Mesendoderm (in vitro differentiated cells): ENCODE measurements at places on chromosomes 4 and X.

- peak; percentile 68 for DNase-seq
These were observed 438.1 kb downstream of the INPP4B start for GRCh38 chr4:142408003-142408441.

DNA sequence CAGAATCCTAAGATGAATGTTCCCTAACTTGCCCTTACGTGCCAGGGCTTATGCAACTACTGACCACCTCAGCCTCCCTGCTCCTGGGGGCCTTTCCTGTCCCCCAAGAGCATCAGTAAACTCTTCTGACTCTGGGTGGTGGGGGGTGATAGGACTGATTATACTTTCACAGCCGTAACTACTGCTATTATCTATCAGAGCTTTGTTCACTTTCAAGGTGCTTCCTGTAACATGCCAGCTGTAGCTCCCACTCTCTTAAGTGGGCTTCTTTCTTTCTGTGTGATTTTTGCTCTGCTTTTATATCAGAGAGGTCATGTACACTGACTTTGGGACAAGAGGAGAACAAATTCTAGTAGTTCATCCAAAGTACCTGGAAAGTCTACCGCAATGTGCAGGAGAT, 25.3 kb downstream of the SPINK2 start:
- DNase-seq = no peak

DNA sequence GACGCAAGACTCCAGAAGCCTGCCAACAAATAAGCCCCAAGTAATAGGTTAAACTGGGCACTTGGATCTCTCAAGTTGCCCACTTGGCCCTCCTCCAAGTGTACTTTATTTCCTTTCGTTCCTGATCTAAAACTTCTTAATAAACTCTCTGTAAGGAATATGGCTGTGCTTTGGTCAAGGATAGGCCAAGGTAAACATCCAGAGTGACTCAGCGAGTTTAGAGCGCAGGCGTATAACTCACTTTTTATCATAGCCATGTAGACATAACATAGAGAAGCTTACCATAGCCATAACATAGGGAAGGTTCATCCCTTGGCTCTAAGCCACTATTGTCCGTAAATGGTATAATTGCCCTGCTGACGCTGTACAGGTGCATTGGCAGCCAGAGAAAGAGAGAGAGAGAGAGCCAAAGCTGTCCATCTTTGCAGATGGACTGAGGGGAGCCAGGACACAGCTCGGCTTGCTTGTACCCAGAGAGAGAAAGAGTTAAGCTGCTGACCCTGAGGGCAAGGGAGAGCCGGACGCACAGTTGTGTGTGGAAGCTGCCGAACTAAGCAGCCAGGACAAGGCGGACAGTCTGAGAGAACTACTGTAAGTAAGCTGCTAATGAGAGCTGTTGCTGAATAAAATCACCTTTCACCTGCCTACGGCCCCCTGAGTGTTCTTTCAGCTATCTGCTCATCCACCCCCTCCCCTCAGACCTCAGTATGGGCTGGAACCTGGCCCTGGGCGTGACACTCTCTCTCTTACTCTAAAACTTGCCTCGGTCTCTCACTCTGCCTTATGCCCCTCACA, 1.8 kb downstream of the TLR1 start:
- DNase-seq = peak; percentile 33

DNA sequence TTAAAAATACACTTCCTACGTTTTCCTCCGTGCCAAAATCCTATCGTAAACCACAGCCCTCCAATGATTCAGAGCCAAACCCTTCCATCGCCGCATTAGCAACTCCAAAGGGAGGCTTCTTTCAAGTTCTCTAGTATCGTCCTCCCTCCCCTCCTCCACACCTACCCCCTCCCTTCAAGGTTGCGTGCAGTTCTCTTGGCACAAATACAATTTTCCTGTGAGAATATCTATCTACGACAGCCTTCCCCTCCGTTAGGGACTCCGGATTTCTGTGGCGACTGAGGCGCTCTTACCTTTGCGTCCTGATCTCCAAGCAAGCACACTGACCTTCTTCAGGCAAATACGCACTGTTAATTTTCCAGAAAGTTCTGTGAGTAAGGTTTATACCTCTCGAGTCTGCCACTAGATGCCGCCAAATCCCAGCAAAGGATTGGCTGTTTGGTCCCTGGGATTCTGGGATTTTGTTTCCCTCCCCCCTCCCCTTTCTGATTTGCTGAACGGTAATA, 1.2 kb upstream of the MORF4L2 start:
- DNase-seq = peak; percentile 88

- DNase-seq = peak; percentile 79
These were observed 3.1 kb downstream of the ZNF827 start for GRCh38 chr4:145935253-145936141.

GRCh38 chr4:157035471-157035870, 40.5 kb upstream of the GLRB start:
- DNase-seq = no peak

GRCh38 chr4:156636381-156636780, 335.2 kb downstream of the PDGFC start:
- DNase-seq = peak; percentile 1

GRCh38 chr4:75513526-75514130, 575 bp downstream of the RCHY1 start:
- no peak for DNase-seq

- peak; percentile 89 for DNase-seq
These were observed 17.0 kb upstream of the PAPSS1 start for GRCh38 chr4:107736924-107737448.

DNA sequence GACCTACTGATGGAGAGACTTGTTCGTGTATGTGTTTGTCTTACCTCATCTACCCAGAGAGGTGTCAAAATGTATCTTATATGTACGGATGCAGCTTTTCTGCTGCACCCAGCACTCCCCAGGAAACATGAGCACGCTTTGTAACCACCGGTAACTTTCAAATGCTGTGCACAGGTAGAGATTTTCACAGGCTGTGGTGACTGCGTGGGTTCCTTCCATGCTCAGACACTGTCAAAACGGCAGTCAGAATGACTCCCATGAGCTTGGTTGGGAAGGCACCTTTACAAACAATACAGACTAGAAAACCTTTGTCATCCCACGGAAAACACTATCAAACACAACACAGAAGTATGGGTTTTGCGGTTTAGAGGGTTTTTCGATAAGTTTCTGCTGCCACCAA, 28.2 kb downstream of the F11 start:
- no peak for DNase-seq

- DNase-seq = no peak
These were observed 7.3 kb upstream of the ARHGAP10 start for GRCh38 chr4:147724468-147725201.

GRCh38 chrX:49761481-49761880, 65.7 kb upstream of the PAGE1 start:
- DNase-seq = peak; percentile 22

- DNase-seq = no peak
These were observed 80.8 kb upstream of the MAB21L2 start for GRCh38 chr4:150501009-150501727.

DNA sequence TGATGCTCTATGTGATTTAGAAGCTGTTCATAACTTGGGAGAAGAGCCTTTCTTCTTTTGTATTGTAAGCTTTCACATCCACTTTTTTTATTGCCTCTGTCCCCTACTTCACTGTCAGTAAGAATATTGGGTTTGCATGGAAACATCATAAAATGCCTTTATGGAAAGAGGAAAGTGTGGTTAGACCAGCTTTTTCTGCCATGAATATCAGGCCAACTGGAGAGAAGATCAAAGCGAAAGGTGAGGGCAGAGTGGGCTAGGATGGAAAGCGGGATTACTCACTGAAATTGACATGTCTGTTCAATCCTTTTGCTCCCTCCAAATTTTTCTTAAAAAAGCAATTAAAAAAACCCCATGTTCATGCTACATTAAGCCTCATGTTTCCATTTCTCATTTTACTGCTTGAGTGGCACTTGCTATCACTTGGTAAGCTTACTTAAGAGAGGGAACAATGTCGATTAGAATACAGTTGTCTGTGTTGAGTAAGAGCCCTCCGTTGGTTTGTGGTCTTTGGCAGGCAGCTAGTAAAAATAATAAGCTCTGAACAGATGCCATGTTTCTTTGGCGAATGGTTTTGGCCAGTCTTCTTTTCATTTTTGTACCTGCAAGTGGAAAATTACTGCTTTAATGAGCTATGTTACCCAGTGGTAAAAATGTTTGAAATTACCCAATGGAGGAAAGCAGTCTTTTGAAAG, 35.9 kb downstream of the SUPT20HL1 start:
- DNase-seq = no peak

- DNase-seq = no peak
These were observed 383.9 kb downstream of the RPA4 start for GRCh38 chrX:97267396-97268181.

- DNase-seq = no peak
These were observed 488.3 kb downstream of the CFAP47 start for GRCh38 chrX:36407836-36408235.

GRCh38 chrX:83771664-83772063, 89.3 kb upstream of the CYLC1 start:
- peak; percentile 54 for DNase-seq

- peak; percentile 11 for DNase-seq
These were observed 143.5 kb upstream of the MAMLD1 start for GRCh38 chrX:150219374-150220185.

DNA sequence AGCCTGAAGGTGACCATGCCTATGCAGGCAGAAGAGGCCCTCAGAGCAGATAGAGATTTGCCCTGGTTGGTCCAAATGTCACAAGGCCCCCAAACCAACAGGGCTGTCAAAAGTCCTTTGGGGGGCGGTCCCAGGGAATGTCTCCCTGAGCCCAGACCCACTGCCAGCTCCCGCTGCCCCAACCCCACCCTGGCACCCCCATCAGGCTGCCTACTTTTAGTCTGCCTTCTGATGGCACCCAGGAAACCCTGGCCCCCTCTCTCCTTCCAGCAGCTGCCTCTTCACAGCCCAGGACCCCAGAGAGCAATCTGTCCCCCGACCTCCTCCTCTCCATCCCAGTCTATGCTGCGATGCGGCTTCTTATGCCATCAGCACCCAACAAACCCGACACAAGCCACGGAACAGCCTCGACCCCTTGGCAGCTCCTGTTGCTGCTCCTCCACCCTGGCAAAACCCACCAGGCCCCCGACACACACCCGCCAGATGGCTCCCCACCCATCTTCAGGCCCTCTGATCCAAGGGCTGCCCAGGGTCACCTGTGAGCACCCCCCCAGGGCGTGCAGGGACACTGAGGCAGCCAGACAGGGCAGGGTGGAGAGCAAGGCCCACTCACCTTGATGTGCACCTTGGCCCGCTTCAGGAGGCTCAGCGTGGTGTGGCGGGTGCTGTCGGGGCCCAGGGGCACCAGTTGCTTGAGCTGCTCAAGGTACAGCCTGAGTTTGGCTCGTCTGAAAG, 9.9 kb downstream of the MXD4 start:
- no peak for DNase-seq

- DNase-seq = no peak
These were observed 38.2 kb downstream of the NLGN3 start for GRCh38 chrX:71182871-71183270.

DNA sequence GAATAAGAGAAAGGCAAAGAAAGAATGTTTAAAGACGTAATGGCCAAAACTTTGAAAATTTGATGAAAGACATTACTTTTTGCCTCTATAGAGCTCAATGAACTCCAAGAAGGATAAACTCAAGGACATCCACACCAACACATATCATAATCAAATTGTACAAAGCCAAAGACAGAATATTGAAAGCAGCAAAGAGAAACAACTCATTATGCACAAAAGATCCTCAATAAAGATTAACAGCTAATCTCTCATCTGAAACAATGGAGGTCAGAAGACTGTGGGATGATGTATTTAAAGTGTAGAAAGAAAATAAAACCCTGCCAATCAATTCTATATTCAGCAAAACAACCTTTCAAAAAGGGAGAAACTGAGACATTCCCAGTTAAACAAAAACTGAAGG, 129.1 kb upstream of the TEX13D start:
- DNase-seq = no peak

GRCh38 chrX:114675365-114675764, 91.5 kb downstream of the HTR2C start:
- peak; percentile 1 for DNase-seq

DNA sequence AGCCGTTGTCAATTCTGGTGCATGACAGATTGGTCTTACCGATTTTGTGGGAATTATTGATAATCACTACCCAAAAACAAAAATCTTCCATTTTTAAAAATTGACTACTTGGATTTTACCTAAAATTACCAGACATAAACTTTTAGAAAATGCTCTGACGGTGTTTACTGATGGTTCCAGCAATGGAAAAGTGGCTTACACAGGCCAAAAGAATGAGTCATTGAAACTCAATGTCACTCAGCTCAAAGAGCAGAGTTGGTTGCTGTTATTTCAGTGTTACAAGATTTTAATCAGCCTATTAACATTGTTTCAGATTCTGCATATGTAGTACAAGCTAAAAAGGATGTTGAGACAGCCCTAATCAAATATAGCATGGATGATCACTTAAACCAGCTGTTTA, 23.0 kb upstream of the UGT2B17 start:
- DNase-seq = no peak

- DNase-seq = no peak
These were observed 1.2 kb downstream of the TLL1 start for GRCh38 chr4:165874072-165874790.

DNA sequence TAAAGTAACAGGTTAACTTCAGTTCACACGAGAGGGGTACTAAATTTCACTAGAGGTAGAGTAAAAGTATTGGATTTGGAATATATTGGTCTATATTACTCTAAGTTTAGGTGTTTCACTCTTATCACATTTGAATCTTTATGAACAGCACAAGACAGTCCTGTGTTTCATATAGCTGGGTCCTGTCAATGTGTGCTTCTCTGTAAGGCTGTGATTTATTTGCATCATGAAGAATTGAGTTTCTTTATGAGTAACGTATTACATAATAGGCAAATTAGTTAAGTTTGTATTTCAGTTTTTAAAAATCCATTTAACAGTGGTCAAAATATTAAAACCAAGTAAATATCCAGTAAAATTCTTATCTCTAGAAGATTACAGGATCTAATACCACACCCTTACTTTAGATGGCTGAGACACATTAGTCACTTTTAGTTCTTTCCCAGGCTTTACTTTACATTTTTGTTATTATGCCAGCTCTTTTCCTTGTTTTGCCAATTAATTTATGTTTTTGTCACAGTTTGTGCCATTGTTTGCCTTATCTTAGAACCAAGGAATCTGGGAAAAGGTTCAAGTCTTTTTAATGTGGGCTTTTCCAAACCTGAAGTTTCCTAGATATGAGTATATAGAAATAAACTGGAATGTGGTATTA, 32.1 kb downstream of the NUDT6 start:
- DNase-seq = no peak

- no peak for DNase-seq
These were observed 80.7 kb upstream of the PSAPL1 start for GRCh38 chr4:7515390-7515902.

DNA sequence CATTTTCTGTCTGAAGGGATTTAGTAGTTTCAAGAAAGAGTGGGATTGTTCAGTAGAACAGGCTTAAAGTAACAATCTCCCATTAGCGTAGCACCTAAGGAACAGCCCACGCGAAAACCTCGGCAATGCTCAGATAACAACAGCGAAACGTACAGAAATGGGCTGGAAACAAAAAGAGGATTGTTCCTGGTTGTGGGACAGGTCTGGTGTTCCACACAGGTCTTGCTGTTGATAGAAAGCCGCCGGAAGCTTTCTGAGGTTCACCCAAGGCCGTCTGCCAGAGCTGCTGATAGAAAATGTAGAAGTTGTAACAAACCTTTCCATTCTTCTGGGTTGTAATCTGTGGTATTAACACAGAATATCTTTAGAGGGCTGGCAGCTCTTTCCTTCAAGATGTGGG, 69.4 kb upstream of the CLCN4 start:
- no peak for DNase-seq
